ENCODE measurements at places on chromosomes 6 and 20.

GRCh38 chr6:14876778-14877613, 368.9 kb upstream of the JARID2 start:
- DNase-seq: no peak

- no peak for DNase-seq
Observed at GRCh38 chr6:117444600-117444999, 18.9 kb upstream of the ROS1 start.

DNA sequence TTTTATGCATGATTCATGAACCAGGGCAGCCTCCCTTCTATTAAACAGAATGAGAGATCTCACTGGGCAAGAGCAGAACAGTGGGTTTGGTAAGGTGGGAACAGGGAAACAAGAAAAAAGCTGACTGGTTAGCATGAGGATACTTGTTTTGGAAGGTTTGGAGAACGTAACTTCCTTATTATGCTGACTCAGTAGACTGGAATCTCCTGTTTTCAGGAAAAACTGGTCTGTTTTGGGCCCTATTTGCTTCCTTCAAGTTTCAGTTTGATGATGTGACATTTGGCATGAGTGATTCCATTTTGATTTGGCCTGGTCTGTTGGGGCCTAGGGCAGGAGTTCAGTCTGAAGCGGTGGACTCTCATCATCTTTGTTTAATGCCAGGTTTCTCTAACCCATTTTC, 172.0 kb downstream of the MYLK4 start:
- no peak for DNase-seq

GRCh38 chr6:42313941-42314570, 96.4 kb upstream of the MRPS10 start:
- DNase-seq: no peak

DNA sequence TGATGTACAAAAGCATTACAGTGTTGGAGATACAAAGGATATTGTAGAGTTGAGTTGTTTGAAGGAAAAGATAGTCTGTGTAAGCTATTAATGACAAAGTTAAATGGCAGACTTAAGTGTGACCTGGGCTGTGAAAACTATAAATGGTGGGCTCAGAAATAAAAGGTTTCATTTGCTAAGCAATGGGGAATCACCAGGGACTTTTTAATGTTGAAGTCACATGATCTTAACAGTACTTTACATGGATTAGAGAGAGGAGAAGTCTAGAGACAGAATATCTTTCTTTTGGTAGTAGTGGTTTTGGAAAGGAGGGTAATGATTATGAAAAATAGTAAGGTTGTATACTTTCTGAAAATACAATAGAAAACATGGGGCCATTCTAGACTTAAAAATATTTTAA, 67.1 kb downstream of the SCAF8 start:
- DNase-seq: no peak

GRCh38 chr6:44957156-44957555, 371.0 kb upstream of the RUNX2 start:
- no peak for DNase-seq

- no peak for DNase-seq
Observed at GRCh38 chr20:51450221-51450712, 92.3 kb downstream of the NFATC2 start.

DNA sequence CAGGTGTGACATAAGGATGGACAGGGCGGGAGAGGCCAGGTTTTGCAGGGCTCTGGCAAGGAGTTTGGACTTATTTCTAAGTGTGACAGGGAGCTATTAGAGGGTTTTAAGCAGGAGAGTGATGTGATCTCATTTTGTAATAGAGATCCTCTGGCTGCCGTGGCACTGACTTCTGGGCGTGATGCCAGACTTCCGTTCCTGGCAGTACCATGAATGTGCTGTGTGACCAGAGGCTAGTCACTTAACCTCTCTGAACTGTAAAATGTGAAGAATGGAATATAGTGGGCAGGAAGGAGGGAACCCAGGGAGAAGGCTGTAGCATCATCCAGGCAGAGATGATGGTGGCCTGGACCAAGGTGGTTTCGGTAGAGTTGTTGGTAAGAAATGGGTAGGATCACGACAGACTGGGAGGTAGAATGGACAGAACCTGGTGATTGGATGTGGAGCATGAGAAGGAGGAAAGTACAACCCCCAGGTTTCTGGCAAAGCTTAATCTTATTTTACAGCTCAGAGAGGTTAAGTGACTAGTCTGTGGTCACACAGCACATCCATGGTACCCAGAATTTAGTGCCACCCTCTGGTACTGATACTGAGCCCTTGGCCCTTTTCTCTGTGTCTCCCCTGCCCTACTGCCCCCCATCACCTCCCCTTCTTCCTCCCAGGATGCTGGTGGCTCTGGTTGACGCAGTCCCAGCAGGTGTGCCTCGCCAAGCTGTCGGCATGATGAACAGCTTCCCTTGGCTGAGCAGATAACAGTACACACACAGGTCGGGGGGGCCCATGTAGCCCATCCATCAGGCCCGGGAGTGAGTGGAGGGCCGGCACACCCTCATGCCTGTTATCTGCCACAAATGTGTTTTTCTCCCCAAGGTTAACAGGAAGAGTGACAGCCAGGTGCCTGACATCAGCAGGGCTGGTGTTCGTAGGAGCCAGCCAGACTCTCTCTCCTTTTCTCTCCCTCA, 52.9 kb upstream of the CTNNBL1 start:
- DNase-seq: no peak

GRCh38 chr20:48190757-48191156, 405.5 kb upstream of the SULF2 start:
- no peak for DNase-seq

DNA sequence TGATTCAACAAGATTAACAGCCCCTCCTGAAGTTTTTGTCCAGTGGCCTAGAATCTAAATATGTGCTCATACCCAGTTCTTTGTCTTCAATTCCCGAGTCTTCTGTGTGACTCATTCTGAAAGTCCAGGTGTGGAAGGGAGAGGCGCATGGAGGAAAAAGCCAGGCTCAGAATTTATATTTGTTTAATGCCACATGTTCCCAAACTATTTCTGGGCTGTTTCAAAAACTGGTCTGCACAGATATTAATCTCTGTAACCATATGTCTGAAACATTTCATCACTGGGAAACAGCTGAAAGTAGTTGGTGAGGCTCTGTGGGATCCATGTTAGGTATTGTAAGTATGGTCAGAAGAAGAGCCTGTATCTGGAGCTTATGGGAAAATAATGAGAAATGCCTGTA, 266.0 kb downstream of the PAX1 start:
- DNase-seq: no peak

DNA sequence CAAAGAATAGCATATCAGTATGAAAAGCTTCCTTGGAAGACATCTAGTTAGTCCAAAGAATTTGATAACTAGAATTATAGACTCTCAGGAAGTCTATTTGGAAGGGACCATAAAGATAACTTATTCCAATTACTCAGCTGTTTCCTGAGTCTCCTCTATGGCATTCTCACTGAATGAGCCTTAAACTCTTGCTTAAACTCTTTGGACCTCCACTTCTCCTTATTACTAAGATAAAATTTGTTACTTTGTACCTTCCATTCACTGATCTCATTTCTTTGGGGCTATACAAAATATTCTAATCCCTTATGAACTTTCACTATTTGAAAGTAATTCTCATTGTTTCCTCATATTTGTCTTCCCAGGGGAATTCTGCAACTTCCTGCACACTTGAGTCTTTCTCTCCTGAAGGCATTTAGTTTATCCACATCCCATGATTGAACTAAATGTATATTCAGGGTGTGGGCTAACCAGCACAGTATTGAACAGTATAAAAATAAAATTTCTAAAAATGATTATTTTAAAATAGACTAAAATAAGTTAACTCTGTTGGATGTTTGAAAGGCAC, 67.1 kb upstream of the NOTCH4 start:
- DNase-seq: no peak

GRCh38 chr20:12112089-12112474, 194.4 kb downstream of the BTBD3 start:
- DNase-seq: no peak

- no peak for DNase-seq
Observed at GRCh38 chr6:116884530-116884929, 7.5 kb downstream of the RFX6 start.

DNA sequence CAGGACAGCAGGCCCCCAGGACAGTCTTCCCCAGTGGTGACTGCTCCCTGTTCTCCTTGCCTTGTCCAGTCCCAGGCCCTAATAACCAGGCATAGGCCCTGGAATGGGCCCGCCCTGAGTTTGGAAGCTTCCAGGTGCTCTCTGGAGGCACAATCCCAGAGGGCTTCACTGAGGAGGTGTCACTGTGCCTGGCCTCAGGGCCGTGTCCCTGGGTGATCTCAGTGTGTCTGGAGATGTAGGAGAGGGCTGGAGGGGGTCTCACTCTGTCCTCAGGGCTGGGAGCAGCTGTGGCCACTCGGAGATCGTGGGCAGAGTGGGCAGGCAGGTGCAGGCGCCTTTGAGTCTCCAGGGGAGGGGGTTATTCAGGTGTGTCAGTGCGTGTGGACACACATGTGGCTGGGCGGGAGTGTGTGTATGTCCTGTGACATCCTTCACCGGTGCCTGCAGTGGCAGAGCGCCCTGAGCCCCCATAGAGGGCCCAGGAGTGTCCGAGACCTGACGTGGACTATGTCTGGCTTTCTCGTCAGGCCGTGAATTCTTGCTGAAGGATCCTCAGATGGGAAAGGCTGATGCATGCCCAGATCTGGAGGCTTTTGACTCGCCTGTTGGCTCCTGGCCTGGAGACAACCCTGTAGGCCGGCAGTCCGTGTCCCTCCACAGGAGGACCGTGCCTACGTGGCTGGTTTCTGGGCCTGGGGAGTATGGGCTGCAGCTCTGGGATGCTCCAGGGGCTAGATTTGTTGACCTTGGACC, 5.5 kb upstream of the NPBWR2 start:
- DNase-seq: no peak

- DNase-seq: no peak
Observed at GRCh38 chr6:15682965-15683822, 20.4 kb upstream of the DTNBP1 start.

DNA sequence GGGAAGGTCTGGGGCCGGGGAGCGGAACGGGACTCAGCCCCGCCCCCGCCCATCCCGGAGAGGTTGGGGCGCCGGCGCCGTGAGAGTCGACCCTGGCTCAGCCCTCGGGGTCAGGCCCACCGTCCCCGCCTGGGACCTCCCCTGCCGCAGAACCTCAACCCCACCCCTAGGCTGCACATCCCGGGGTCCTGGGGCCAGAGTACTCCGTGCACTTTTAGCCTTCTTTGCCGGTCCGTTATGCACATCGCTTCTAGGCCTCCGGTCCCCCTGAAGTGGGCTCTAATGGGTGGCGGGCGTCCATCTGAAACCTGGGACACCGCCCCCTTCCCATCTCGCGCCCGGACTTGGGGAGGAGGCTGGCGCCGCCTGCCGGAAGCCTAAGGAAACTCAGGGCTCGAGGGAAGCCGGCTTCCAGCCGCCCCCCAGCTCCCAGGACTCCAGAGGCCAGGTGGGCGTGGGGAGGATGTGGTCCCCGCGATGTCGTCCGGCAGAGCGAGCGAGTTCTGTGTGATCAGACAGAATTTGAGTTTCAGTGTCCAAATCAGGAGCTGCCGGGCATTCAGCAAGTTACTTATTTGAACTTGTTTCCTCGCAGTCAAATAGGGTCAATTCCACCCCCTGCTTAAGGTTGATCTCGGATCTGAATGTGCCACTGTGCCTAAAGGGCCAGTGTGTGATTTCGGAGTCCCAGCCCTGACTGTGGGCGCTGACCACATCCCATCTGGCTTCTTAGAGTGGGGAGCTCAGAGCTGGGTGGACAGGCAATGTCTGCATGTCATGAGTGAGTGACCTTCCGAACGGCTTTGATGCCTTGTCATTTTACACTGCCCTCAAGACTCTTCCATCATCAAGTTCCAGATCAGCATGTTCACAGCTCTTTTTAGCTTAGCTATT, 47.6 kb downstream of the CPXM1 start:
- peak; percentile 1 for DNase-seq

DNA sequence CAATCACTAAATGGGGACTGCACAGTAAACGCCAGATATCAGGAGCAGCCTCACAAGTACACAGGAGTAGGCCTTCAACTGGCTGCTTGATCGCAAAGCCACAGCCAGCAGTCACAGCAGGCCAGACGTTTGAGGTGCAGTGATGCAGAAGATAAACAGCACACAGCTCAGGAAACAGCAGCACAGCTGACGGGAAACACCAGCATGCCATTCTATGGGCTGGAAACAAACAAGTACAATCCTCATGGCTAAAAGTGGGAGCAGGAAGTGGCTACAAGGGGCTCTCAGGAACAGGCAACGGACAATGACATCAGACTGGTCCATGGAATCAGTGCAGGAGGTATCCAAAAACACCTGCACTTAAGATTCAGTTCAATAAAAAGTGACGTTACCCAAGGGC, 111.0 kb downstream of the DTNBP1 start:
- DNase-seq: no peak

DNA sequence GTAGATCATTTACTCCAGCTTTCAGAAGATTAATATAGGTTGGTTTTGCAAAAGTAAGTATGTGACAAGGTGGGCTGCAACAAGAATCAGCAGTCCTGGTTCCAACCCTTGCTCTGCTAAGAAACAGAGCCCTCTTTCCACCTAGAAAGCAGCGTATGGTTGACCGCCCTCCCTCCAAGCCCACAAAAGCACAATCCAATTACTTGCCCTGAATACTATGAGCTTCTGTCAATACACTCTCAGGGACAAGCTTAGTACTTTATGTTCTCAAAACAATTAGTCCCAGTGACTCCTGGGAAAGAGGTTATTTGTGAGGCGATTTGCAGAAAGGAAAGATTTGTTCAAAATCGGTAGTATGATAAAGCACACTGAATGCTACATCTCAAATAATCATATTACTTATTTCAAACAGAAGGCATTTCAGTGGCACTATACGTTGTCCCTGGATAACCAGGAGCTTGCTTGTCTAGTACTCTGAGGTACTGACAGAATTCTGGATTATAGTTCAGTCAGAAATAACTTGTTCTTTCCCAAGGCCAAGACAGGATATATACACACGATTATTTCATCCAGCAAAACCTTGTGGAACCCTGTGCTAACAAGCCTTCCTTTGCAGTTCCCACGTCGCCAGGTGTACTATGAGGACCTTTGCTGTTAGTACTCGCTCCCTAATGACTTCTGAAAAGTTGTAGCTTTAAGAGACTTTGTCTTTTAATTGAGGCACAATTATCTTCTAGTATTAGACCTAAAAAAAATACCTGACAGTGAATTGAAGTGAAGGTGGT, 96.9 kb upstream of the ADTRP start:
- DNase-seq: no peak

DNA sequence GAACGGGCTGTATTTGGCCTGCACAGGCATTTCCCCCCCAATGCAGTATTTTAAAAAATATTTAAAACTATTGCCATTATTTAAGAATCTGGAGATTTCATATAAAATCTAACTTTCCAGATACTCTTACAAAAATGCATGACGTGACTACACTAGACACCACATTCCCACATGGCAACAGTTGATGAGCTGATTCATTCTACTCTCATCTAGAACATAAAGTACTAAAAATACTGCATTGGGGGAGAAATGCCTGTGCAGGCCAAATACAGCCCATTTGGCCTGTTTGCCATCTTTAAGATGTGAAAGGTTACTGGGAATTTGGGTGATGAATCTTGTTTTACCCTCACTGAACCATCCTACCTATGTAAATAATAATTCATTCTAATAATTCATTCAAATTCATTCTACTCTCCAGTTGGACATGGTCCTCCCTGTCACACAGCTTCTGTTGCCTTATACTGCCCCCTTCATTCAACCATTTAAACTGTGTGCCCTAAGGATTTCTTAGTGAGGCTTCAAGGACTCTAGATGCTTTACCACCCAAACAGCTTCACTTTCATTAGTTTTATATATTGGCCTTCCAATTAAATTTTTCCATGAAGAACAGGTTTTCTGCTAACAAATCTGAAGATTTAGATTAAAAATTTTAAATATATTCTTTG, 6.9 kb upstream of the ZSCAN16 start:
- DNase-seq: no peak

- no peak for DNase-seq
Observed at GRCh38 chr6:114344246-114344970, 1.6 kb upstream of the HS3ST5 start.
